Prostate gland (tissue), 2 donors: ENCODE measurements at places on chromosomes 1 and 21. TPM values are rescaled to one million over a fixed set of nuclear protein-coding genes. Genes with fewer than 3 reads are reported as not detected.

- DNase-seq, result no peak
These were observed 262.1 kb upstream of the PKN2 start for GRCh38 chr1:88421997-88422396.

- DNase-seq, result no peak
These were observed 80.9 kb upstream of the SYT6 start for GRCh38 chr1:114234408-114235124.

FAAH gene
- total RNA-seq, result 264 TPM

DNA sequence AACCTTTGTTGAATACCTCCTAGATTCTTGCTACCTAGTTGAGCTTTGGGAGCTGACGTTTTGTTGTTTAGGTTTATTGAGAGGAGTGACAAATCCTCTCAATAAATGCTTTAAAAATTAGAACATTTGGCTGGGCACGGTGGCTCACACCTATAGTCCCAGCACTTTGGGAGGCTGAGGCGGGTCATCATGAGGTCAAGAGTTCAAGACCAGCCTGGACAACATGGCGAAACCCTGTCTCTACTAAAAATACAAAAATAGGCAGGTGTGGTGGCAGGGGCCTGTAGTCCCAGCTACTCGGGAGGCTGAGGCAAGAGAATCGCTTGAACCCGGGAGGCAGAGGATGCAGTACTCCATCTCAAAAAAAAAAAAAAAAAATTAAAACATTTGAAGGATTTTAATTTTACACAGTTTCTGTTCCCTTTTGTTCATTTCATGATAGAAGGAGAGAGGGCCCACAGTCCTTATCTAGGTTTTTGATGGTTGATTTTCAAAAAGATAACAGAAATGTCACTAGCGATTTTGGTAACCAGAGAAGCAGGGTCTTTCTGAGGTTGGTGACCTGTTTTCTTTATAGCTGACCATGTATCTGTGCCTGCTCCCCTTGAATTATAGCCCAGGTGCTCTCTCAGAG is 44.2 kb upstream of the PIGV start:
- no peak for DNase-seq

- no peak for DNase-seq
These were observed 2.2 kb downstream of the DHCR24 start for GRCh38 chr1:54884768-54885167.

DNA sequence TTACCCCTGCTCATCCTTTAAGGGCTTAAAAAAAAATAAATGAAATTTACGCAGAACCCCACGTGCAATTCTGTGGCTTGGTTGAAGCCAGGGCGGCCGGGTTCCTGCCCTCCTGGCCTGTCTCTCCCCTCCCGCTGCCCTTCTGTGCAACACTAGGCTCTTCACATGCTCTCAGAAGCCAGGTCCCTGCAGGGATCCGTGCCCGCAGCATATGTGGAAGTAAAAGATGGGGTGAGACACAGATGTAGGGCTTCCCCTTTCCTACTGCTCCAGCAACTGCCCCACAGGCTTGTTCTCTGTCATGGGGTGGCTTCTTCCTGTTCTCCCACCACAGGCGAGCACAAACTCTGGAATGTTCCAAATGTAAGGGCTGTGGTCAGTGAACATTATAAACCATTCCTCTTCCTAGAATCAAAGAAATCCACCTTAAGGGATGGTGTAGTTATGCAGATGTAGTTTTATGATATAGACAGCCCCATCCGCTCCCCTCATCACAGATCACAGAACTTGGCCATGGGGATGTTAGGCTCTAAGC is 535.4 kb downstream of the KIF26B start:
- DNase-seq, result no peak

DNA sequence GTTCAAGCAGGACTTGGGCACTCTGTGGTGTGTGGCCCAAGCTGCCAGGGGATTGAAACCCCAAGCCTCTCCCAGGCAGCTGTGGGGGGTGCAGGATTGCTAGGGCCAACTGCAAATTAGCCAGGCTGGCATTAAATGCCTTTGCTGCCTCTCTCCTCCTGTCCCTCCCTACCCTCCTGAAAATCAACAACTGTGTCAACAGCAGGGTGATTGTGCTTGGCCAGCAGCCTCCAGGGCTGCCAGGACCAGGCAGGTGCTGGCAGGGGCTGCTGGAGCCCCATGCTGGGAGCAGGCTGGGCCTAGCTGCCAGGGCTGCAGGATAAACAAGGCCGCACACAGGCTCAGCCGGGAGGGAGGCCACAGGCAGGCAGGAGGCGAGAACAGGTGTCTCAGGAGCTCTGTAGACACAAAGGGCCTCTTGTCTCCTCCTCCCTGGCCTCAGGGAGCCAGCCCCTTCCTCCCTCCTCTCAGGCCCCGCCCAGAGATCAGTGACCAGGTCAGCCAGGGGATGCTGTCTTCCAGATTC is 11.4 kb downstream of the SOX13 start:
- DNase-seq, result peak; percentile 96

- DNase-seq, result no peak
These were observed 153.0 kb upstream of the WNT4 start for GRCh38 chr1:22295856-22296255.

- no peak for DNase-seq
These were observed 82.1 kb upstream of the DUSP10 start for GRCh38 chr1:221824025-221824424.

LIPI gene
- total RNA-seq, result 0.40 TPM

DNA sequence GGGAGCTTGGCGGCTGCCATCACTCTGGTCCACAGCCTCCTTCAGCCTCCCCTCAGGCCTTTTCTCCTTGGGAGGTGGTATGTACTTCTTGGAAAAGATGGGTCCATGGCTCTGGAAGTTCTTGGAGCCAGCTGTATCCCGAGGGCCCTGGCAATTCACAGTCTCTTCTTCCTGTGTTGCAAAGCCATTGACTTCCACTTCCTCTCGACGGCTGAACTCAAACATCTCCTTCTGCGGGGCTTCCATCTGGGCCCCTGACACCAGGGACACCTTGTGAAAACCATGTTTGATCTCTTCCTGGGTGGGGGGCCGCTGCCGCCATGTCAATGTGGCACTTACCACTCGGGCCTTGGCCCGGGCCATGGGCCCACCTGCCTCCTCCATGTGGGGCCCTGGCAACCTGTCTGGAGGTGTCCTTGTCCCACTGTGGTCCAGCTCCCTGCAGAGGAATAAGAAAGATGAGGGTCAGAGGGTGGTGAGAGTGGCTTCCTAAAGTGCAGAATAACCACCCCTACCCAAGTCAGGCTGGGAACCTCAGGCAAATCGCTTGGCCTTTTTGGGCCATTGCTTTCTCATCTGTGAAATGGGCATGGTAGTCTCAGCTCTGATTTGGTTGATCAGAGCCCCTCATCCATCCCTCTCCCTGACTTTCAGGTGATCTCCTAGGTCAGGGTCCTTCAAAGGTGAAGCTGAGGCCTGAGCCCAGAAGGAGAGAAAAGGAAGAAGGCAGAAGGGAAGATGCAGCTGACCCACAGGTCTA is 7.5 kb downstream of the CRYBG2 start:
- DNase-seq, result no peak

SLC30A7 gene
- 19.8 TPM for total RNA-seq

DNA sequence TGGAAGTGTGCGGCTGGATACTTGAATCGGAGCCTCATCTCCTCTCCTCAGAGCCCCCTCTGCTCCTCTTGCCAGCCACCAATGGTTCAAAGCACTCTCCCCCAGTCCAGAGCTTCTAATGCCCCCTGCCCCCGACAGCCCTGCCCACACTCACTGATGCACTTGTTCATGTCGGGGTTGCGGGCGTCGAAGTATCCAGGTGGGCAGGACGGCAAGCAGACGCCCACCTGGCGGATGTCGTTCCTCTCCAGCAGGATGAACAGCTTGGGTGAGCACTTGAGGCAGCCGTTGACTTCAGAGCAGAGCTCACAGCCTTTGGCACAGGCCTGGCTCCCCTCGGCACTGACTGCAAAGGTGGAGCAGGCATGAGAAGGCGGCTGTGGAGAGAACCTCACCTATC is 18.4 kb downstream of the RSPO1 start:
- DNase-seq, result no peak

DNA sequence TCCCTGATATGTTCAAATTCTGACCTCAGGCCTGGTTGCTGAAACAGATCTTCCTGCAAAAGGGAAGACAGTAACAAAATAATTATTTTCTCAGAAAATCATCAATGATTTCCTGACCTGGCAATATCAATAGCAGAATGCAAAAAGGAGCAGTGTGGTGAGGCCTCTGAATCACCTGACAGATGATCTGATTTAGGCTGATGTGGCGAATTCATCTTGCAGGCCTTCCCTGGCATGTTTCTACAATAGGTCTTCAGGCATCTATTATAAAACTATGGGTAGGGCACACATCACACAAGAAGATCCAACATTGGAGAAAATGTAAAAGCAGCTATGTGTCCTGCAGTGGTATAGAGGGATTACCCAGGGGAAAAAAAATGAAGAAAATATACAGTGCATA is 7.1 kb upstream of the MTF1 start:
- no peak for DNase-seq

CFAP74 gene
- 9.1 TPM for total RNA-seq

DNA sequence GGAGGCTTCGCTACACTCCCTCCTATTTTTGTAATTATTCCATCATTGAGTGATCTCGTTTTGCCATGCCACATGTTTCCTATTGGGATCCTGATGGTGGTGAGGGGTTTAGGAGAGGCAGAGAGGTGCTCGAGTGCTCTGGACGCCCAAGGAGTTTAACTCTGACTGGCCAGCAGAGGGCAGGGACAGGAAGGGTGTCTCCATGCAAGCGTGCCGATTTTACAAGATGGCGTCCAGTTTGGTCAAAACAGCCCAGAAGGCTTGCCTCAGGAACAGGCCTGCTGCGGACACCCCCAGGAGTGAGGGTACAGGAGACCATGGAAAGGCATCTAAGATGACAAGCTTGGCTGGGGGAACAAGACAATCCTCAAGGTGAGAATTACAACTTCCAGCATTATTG is 33.8 kb upstream of the KCNE2 start:
- DNase-seq, result no peak

ALX3 gene
- total RNA-seq, result not detected

- DNase-seq, result no peak
These were observed 244.7 kb downstream of the MRPL39 start for GRCh38 chr21:25362375-25363267.

DNA sequence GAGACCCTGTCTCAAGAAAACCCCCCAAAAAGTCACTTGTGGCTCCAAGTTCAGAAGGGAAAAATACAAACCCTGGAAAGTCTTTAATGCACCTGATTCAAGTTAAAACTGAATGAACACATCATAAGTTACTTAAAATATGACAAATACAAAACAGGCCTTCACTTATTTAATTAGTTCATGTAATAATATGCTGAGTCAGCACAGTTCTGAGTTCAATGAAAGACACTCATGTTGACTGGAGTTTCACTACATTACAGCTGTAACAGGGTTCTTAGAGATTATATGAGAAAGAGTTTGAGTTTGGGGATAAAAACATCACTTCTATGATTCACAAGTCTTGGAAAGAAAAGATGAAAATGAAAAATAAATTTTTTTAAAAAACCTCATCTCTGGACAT is 51.0 kb downstream of the DEGS1 start:
- no peak for DNase-seq

DNA sequence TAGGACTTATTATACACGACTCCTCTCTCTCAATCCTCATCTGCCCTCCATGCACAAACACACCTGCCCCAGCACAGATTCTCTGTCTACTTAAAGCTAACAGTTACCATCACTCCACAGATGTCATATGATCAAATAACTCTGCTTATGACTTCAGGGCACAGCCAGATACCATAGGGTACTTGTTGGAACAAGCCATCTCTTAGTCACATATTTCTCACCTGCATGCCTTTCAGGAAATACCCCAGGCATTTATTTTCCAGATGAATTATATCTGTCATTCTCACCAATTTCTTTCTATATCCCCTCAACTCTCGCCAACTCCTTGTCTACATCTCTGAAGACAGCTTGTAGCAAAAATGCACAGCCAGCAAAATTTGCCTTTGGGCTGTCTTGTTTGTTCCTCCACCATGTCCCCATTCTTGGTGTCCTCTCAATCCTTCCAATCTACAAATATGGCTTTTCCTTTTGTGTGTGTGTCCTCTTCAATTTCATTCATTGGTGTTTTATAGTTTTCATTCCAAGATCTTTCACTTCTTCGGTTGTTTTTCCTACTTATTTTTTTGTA is 353.9 kb upstream of the CAMK1G start:
- DNase-seq, result no peak

GRCh38 chr21:40929833-40930232 is 82.9 kb upstream of the DSCAM start:
- DNase-seq, result no peak

DNA sequence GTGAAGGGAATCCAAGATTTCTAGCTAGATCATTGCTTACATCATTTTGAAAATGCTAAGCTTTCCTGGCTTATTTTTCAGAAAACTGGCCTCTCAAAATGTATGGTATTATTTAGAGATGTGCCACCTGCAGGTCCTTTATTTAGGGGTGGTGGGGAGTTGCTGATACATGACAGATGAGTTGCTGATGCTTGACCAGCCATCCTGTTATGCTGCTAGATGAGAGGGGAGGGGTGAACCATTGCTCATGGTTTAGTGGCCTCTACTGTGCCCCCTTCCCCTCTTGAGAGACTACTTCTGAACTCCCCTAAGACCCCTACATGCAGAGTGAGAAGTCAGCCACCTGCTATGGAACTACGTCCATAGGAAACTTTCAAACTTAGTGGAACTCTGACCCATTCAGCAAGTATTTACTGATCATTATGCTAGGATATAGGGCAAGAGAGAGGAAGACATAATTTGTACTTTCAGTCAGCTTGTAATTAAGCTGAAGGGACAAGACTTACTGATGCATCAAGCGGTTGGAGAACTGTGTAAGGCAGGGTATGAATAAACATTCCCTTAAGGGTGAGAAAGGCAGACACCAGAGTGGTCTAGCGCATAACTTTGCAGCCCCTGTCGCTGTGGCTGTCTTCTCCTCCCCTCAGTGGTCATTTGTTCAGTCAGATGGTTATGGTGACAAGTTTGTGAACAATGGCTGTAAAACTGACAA is 34.6 kb downstream of the SLAMF6 start:
- DNase-seq, result no peak
